ENCODE measurements at places on chromosomes 6 and 20.

GRCh38 chr20:57708694-57709673 is 831 bp downstream of the PMEPA1 start:
- no peak for DNase-seq

DNA sequence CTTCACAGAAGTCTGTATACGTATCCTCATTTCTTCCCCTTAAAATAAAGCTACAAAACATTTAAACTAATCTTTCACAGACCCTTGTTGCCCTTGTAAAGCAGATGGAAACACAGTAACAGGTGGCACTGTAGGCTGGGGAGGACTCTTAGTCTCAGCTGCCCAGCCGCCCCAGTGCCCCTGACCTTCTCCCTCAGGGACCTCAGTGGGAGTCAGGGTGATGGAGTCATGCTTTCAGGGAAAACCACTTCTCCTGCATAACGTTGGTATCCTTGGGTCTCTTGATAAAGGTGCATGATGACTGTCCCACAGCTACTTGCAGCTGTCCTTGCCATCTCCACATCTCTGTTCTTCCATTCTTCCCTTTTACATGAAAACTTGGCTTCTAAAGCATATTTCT is 198.6 kb downstream of the CDKAL1 start:
- DNase-seq, result no peak

GRCh38 chr6:128410584-128410983 is 109.8 kb downstream of the PTPRK start:
- no peak for DNase-seq

- no peak for DNase-seq
Observed at GRCh38 chr20:298776-299391, 1.5 kb downstream of the ZCCHC3 start.

- DNase-seq, result no peak
Observed at GRCh38 chr6:117143647-117144046, 121.7 kb upstream of the VGLL2 start.

- peak; percentile 97 for DNase-seq
Observed at GRCh38 chr20:9220874-9221547, 152.1 kb downstream of the PLCB4 start.

- DNase-seq, result peak; percentile 11
Observed at GRCh38 chr6:154824076-154824475, 90.9 kb downstream of the SCAF8 start.

DNA sequence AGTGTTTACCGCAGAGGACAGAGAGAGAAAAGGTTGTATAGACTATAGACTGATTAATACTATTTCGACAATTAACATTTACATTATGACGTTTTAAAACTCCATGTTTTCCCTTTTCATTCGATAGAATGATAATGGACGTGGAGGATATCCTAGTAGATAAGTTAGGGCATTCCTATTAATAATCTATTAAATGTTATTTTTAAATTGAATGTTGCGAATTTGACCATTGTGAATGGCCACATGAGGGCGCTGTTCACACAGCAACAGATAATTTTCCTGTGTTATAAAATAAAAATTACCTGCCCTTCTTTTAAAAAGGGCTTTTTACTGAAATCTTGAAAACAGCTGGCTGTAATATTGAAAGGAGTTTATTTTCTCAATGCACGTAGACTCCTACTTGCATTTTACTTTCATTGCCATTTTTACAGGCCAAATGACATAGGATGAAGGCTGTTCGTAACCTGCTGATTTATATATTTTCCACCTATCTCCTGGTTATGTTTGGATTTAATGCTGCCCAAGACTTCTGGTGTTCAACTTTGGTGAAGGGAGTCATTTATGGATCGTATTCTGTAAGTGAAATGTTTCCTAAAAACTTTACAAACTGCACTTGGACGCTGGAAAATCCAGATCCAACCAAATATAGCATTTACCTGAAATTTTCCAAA is 3.3 kb downstream of the ADGRB3 start:
- peak; percentile 38 for DNase-seq

DNA sequence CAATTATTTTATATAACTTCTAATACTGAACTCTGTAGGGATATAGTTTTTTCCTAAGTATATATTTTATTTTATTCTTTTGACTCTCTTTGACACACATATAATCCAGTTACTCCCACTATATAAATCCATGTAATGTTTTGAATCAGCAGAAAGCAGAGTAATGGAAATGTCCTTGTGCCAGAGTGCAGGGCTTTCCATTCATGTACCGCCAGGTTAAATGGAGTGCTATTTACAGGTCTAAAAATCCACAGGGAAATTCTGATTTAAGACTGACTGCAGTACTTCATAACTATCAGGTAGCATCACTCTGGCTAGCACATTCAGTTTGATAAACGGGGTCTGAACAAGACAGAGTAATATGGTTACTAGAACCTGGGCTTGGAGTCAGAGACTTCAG is 626.8 kb downstream of the COL12A1 start:
- DNase-seq, result no peak
